ENCODE measurements at places on chromosomes 16 and 17. TPM values are rescaled to one million over a fixed set of nuclear protein-coding genes. Genes with fewer than 3 reads are reported as not detected.

GRCh38 chr17:67577429-67578141 is 140.2 kb upstream of the NOL11 start:
- DNase-seq = no peak

DNA sequence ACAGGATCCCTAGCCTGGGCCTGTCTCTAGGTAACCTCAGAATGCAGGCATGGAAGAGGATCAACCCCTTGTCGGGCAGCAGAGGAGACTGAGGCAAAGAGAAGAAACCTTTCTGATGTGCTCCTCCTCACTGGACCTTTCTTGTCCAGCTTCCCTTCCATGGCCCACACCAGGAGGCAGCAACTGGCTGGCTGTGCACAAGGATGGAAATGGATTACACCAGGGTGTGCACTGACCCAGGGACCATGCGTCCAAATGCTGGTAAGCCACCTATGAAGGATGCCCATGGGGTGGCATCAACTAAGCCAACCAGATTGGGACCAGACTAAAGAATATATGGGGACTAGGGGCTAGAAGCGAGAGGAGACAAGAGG is 83.0 kb downstream of the N4BP1 start:
- no peak for DNase-seq

The RMI2 gene
- polyA plus RNA-seq = 26.9 TPM

The MT1H gene
- polyA plus RNA-seq = not detected

DNA sequence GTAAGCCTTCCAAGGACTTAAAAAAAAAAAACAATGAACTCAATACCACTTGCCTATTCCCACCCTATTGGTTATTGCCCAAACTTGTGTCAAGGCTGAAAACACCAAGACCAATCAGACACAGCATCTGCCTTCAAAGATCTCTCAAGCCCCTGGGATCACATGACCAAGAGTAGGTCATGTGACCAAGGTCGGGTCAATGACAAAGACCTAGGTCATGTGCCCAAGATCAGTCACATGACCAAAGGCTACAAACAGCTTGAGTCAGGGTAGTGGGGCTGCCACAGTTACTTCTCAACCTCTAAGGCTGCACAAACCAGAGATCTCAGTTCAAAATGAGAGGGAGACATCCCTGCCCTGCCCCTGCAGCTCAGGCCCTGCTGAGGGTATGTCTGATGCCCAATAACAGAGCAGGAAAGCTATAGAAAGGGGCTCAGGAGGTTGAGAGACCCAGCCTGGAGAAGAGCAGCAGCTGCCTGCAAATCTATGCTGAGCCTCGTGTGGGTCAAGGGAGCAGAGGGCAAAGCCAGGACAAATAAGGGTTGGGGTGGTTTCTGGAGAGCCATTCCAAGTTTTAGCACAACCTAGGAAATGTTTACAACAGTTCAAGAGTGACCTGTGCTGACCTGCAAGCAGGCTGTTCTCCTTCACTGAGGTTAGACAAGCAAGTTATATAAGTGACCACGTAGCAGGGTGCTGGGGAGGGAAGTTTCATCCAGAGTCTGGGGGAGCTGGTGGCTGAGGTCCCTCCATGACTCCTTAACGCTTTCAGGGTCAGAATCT is 48.8 kb downstream of the PIMREG start:
- DNase-seq = peak; percentile 41

Data from A549 (cell line).